ENCODE measurements at places on chromosomes 2 and 18. TPM values are rescaled to one million over a fixed set of nuclear protein-coding genes. Genes with fewer than 3 reads are reported as not detected.

GRCh38 chr2:31223026-31223425, 5.7 kb upstream of the CAPN14 start:
- DNase-seq = no peak

GRCh38 chr18:46060359-46060841, 11.7 kb downstream of the PSTPIP2 start:
- DNase-seq = no peak

Gene CARF
- 12.2 TPM for total RNA-seq

Gene ST8SIA5
- not detected for total RNA-seq

DNA sequence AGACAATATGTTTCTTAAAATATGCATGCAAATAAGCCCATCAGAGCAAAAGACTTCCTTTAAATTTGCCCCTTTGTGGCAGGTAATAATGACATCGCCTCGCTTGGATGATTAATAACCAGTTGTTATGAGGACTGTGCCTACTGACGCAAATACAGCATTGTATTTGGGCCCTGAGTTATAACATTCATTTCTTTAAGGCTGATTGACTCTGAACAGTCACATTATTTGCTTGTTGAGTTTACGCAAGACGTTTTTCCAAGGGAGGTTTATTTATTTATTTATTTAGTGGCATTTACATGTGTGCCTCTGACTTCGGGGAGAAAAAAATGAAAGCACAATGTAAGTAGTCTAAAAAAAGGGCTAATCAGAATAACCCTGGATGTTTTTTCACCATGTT, 88.3 kb downstream of the SLC8A1 start:
- DNase-seq = no peak

- DNase-seq = no peak
Observed at GRCh38 chr2:127681288-127681804, 6.0 kb upstream of the LIMS2 start.

DNA sequence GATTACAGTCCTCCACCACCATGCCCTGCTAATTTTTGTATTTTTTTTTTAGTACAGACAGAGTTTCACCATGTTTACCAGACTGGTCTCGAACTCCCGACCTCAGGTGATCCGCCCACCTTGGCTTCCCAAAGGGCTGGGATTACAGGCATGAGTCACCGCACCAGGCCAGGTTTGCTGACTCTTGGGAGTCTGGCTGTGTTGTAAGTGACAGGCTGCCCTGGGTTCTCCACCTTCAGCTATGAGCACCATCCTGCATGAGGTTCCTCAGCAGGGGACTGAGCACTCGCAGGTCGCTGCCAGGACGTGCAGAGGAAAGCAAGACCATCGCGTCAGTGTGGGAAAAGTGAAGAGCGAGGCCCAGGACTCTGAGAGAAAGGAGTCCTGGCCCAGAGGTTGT, 112.6 kb upstream of the NDUFV2 start:
- DNase-seq = no peak

Gene TLX2
- total RNA-seq = not detected

DNA sequence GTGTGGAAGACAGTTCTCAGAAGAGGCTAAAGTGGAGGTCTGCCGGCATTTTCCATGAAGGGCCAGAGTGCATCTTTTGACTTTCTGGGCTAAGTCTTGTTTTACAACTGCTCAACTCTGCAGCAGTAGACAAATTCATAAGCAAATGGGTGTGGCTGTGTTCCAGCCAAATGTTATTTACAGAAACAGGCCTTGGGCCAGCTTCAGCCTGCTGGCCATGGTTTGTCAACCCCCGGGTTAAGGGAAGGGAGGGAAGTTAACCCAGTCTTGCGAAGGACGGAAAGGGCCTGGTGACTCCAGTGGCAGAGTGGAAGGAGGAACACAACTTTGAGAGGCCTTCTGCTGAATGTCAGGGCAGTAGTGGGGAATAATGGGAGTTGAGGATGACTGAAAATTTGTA, 34.3 kb upstream of the NCKAP5 start:
- no peak for DNase-seq

- DNase-seq = no peak
Observed at GRCh38 chr2:33839791-33840190, 240.7 kb upstream of the FAM98A start.

Gene SMYD5
- total RNA-seq = 16.8 TPM

GRCh38 chr2:110897966-110898365, 165.6 kb downstream of the ACOXL start:
- no peak for DNase-seq

DNA sequence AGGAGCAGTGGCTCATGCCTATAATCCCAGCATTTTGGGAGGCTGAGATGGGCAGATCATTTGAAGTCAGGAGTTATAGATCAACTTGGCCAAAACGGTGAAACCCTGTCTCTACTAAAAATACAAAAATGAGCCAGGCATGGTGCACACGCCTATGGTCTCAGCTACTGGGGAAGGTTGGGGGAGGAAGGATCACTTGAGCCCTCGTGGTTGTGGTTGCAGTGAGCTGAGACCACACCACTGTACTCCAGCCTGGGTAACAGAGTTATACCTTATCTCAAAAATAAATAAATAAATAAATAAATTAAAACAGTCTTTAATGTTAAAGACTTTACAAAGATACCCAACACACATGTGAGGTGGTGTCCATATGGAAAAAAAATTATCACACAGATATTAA, 134.0 kb downstream of the C2orf74 start:
- no peak for DNase-seq

Gene CCDC178
- total RNA-seq = 2.5 TPM

Gene HOXD3
- 1.7 TPM for total RNA-seq

Gene NAB1
- total RNA-seq = 38.6 TPM

- no peak for DNase-seq
Observed at GRCh38 chr2:217279556-217279955, 419.7 kb upstream of the TNP1 start.

DNA sequence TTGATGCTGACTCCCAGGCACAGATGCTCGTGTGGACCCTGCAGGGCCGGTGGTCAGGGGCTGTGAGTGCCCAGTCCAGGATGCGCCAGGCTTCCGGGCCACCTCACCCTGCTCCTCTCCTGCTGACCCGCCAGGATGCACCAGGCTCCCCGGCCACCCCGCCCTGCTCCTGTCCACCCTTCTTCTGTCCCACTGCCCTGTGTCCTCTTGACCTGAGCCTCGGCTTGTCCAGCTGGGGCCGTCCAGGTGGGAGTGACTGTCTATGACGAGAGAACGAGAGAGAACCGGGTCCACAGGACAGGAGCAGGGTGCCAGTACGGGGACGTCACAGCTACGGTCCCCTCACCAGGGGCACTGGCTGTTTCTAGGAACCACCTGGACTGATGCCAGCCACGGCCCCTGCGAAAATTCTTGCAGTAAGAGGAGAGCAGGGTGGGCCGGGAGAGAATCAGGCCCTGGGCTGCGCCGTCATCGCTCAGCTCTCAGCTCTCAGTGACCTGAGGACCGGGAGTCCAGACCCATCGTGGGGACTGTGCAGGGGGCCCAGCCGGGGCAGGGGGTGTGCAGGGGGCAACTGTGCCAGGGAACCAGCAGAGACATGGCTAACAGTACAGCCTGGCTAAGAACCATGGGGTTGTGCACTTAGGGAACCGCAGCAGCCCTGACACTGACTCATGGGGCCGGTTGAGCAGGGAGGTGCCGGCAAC, 12.9 kb upstream of the NFATC1 start:
- DNase-seq = peak; percentile 64

- no peak for DNase-seq
Observed at GRCh38 chr2:190864375-190864774, 16.2 kb upstream of the GLS start.

DNA sequence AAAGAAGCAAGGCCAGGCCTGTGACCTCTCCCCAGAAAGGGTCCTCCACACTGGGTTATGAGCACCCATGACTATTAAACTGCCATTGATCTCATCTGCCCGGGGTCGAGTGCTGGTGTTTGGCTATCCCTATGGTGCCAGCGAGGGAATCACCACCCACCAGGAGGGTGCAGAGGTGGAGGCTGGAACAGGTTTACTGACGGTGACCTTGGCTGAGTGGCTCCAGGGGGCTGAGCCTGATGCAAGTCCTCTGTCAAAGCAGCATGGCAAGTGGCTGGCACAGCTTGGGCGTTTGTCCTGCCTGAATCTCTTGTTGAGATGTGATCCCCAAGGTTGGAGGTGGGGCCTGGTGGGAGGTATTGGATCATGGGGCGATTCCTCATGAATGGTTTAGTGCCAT, 196.4 kb upstream of the HDAC4 start:
- peak; percentile 33 for DNase-seq

Gene SLC4A3
- total RNA-seq = 2.9 TPM

DNA sequence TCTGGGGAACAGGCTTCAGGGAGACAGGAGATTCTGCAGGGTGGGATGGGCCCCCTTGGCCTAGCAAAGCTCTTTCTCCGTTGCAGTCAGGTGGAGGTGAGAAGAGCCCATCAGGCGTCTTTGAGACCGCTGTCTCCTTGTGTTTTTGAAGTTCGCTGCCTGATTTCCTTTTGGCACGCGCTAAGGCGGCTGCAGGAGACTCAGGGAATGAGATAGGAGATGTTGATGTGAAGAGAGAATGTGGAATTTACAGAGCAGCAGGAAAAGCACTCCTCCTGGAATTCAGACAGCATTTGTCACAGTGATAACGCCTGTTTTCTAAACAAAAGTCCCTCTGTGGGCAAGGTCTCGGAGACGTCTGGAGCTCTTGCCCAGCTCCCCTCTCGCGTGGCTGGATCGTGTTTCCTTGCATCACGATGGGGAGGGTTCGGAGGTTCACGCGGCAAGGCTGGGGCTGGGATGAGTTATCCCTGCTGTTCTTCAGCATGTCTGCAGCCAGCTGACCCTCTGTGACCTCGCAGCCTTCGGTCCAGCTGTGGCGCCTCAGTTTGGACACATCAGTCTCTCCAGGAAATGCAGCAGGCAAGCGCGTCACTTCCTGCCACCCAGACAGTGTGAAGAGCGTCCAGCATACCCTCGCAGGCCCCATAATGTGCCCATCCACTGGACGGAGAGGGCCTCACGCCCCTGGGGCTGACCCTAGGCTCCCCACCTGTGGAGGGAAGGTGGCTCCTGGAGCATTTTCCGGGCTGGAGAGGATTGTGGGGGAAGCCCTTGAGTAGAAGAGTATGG, 30.2 kb downstream of the GLI2 start:
- DNase-seq = peak; percentile 80

DNA sequence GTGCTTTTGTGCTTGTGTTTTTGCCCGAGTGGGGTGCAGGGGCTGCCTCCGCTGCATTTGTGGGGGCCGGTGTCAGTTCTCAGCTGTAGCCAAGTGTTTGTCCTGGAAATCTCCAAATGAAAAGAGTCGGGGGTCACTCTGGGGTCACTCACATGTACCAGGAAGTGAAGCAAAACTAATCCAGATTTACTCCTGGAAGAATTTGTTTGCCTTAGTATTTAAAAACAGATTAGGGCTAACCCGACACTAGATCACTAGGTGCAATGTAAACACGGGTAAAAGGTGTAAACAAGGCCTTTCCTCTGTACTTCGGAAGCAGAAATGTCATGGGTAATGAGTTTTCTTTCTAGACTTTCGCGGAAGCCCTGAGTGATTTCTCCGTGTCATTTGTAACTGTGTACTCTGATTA, 50.3 kb downstream of the GBX2 start:
- peak; percentile 4 for DNase-seq

Gene TCF7L1
- 21.1 TPM for total RNA-seq

GRCh38 chr2:181499231-181499630, 42.0 kb downstream of the ITGA4 start:
- no peak for DNase-seq

- DNase-seq = no peak
Observed at GRCh38 chr2:65319674-65320041, 92.0 kb downstream of the ACTR2 start.

DNA sequence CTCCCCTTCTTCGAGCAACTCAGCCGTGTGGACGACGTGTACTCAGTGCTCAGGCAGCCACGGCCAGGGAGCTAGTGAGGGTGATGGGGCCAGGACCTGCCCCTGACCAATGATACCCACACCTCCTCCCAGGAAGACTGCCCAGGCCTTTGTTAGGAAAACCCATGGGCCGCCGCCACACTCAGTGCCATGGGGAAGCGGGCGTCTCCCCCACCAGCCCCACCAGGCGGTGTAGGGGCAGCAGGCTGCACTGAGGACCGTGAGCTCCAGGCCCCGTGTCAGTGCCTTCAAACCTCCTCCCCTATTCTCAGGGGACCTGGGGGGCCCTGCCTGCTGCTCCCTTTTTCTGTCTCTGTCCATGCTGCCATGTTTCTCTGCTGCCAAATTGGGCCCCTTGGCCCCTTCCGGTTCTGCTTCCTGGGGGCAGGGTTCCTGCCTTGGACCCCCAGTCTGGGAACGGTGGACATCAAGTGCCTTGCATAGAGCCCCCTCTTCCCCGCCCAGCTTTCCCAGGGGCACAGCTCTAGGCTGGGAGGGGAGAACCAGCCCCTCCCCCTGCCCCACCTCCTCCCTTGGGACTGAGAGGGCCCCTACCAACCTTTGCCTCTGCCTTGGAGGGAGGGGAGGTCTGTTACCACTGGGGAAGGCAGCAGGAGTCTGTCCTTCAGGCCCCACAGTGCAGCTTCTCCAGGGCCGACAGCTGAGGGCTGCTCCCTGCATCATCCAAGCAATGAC, 4.8 kb downstream of the CTDSP1 start:
- no peak for DNase-seq

GRCh38 chr2:227614246-227614645, 394 bp downstream of the SCYGR3 start:
- no peak for DNase-seq

DNA sequence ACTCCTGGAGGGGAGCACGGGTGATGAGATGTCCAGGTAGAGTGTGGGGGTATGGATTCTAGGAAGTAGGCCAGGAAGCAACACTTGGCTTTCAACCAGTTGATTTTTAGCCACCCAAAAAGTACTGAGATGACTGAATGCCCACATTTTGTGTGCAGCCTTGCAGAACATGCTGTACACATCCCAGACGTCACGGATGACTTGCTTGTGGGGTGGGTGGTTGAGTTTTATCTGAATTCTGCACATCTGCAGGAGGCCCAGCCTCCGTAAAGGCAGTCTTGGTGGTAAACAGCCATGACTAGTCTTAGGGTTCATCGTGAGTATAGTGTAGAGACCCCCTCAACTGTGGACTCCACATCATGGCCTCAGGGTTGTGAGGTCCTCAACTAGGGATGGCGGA, 53.3 kb upstream of the CCDC195 start:
- no peak for DNase-seq

- DNase-seq = no peak
Observed at GRCh38 chr2:205768341-205768740, 86.0 kb downstream of the NRP2 start.

GRCh38 chr18:48792141-48792540, 158.6 kb downstream of the SMAD7 start:
- peak; percentile 43 for DNase-seq

GRCh38 chr2:197033222-197033621, 106.7 kb upstream of the PGAP1 start:
- DNase-seq = no peak

DNA sequence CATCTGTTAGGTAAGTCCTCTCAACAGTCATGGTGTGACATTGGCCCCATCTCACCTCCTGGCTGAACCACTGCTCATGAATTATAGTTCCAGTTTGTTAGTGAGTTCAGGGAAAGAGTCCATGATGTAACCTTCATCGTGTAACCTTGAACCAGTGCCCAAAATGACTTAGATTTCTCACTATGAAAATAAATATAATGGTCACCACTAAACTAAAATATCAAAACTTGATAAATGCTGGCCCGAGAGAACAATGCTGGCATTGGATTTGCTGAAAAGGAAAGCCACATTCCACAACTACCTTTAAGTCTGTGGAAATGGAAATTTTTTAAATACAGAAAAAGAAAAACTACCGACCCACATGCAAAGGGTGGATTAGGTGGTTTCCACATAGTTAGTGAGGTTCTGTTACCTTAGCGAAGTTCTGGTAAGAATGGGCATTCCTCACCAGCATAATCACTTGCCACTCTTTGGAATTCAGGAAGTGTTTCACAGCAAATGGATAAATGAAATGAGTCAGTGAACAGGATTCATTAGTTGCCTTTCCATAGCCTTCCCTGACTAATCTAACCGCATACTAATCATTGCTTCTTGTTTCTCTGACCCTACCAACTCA, 133.9 kb upstream of the CTAGE1 start:
- DNase-seq = no peak

Gene ZNF385B
- total RNA-seq = 62.3 TPM
